ENCODE measurements at places on chromosomes 16 and 17. TPM values are rescaled to one million over a fixed set of nuclear protein-coding genes. Genes with fewer than 3 reads are reported as not detected.

GRCh38 chr17:3613124-3613523, 3.9 kb upstream of the TRPV1 start:
- H3K27me3 ChIP-seq: no peaks in the 10 kb centered on the region
- no peak for DNase-seq
- H3K27ac ChIP-seq: no peak overlapping the region
- H3K4me1 ChIP-seq: no peaks in the 10 kb centered on the region
- peaks cover 48% of the 10 kb centered on the region for H3K36me3 ChIP-seq
- no peak overlapping the region for H3K4me3 ChIP-seq

GRCh38 chr16:54623636-54624035, 307.0 kb upstream of the IRX5 start:
- H3K4me1 ChIP-seq: no peaks in the 10 kb centered on the region
- no peak for DNase-seq
- H3K4me3 ChIP-seq: no peak overlapping the region
- no peaks in the 10 kb centered on the region for H3K36me3 ChIP-seq
- peaks cover 6% of the 10 kb centered on the region for H3K27me3 ChIP-seq

DNA sequence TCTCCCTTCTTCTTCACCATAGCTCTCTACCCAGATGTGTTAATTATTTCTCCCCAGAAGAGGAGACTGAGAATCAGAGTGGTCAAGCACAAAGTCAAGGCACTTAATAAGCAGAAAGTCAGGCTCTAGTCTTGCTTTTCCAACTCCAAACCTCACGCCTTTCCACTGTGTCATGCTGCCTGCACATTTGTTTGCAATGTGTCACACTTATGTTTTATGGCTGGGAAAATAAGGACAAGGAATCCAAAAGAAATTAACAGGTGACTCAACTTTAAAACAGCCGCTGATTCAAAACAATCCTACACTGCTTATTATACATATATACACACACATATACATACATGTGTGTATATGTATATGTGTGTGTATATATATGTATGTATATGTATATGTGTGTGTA, 255.7 kb upstream of the DYNLRB2 start:
- H3K36me3 ChIP-seq: peaks cover 10% of the 10 kb centered on the region
- peak; percentile 88 for DNase-seq
- peak overlapping the region; percentile 23 for H3K4me3 ChIP-seq
- H3K4me1 ChIP-seq: peaks cover 68% of the 10 kb centered on the region
- H3K27me3 ChIP-seq: no peaks in the 10 kb centered on the region
- peak overlapping the region; percentile 90 for H3K27ac ChIP-seq

GRCh38 chr16:23408823-23409298, 44.1 kb downstream of the COG7 start:
- H3K27me3 ChIP-seq: peaks cover 3% of the 10 kb centered on the region
- DNase-seq: peak; percentile 76
- peaks cover 30% of the 10 kb centered on the region for H3K4me1 ChIP-seq
- no peak overlapping the region for H3K4me3 ChIP-seq

KRT14 gene
- total RNA-seq: 1.3 TPM

ABCA9 gene
- total RNA-seq: not detected

Data from HFFc6 (cell line).